NCI-H1930 (cell line): ENCODE measurements at places on chromosomes 13 and 19.

DNA sequence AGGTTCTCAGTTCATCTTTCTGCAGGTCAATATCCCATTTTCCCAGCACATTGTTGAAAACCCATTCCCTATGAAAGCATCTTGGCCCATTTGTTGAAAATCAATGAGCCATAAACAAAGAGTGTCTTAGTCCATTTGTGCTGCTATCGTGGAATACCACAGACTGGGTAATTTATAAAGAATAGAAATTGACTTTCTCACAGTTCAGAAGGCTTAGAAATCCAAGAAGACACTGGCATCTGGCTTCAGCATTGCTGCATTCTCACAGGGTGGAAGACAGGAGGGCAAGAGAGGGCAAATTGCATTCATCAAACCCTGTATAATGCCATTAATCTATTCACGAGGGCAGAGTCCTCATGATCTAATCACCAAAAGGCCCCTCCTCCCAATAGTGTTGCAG lies 34.1 kb downstream of the ZNF823 start:
- no peak for DNase-seq

GRCh38 chr13:30924721-30925120 lies 7.7 kb upstream of the TEX26 start:
- no peak for DNase-seq

- DNase-seq, result no peak
Observed at GRCh38 chr13:28056426-28056825, 44.0 kb downstream of the FLT3 start.

- no peak for DNase-seq
Observed at GRCh38 chr13:93256998-93257397, 30.4 kb downstream of the GPC6 start.

- DNase-seq, result no peak
Observed at GRCh38 chr19:8161135-8161646, 11.8 kb upstream of the FBN3 start.

DNA sequence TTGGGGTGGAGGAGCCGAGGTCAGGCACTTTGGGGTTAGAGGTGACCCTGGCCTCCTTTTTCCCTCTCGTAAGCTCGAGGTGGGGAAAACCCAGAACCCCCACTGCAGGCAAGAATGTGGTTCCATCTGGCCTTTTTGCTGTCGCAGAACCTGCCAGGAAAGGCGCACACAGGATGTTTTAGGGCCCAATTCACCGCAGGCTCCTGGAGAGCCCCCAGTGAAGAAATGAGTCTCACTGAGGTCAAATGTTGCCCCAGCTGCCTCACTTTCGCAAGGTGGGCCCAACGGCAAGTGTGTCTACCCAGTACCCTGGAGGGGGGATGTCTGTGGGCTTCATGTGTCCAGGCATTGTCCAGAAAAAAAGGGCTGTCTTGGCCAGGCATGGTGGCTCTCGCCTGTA lies 61.8 kb downstream of the PEX11G start:
- no peak for DNase-seq

- no peak for DNase-seq
Observed at GRCh38 chr19:56597696-56598095, 2.6 kb downstream of the ZNF71 start.
